ENCODE measurements at places on chromosomes 7 and 10. TPM values are rescaled to one million over a fixed set of nuclear protein-coding genes. Genes with fewer than 3 reads are reported as not detected.

The CPA1 gene
- 0.14 TPM for total RNA-seq

DNA sequence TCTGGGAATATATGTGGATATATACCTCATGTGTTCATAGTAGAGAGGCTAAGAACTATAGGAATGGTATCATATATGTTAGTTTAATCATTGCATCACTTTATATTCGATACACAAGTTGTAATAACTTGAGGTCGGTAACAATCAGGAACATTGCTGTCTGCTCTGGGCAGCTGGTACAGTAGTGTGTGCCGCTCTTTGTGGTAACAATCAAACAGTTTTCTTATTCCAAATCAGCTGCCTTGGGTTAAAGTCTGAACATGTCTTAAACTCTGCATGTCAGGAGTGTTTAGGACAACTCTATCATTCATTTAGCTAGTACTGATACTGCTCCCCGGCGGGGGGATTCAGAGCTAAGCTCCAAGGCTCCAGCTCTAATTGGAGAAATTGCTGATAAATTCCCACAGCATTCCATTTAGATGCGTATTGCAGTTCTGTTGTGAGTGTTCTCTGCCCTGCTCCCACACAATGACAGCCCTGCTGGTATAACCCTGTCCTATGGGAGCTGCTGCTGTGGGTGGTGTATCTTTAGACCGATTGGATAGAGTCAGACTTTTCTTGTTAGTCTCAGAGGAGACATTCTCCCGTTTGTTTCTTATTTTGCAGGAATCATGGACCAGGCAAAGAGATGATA lies 707.5 kb upstream of the FZD8 start:
- H3K36me3 ChIP-seq = no peaks in the 10 kb centered on the region
- DNase-seq = no peak
- no peaks in the 10 kb centered on the region for H3K4me1 ChIP-seq

GRCh38 chr10:61024856-61025201 lies 80.8 kb upstream of the RHOBTB1 start:
- H3K4me3 ChIP-seq = no peak overlapping the region
- no peaks in the 10 kb centered on the region for H3K4me1 ChIP-seq
- no peaks in the 10 kb centered on the region for H3K27me3 ChIP-seq
- no peak overlapping the region for H3K27ac ChIP-seq

DNA sequence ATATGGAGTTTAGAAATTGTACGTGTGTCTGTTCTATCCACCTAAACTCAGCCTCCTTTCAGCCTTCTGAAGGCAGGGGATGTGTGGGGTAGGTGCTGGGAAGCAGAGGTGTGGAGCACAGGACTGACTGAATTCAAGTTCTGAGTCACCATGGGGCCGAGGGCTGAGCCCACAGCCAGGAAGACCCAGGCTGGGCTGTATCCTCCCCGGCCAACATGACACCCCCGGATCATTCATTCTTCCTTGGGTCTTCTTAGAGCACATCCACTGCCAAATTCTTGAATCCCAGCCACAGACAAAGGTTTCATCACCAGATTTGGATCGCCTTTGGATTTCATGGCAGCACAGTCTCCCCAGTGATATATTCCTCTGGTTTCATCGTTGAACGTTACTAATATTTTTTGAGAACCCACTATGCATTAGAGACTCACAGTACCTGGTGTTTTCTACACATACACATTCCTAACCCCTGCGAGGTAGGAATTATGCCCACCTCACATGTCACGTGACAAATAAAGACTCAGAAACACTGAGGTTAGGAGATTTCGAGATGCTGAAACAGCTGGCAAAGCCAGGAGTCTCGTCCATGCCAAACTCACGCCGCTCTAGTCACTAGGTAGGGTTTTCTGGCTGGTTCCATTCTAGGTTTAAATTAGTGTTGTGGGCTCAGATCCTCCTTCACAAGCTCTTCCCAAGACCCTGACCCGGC lies 26.9 kb downstream of the CCDC3 start:
- no peak for DNase-seq
- H3K4me1 ChIP-seq = no peaks in the 10 kb centered on the region
- no peak overlapping the region for H3K4me3 ChIP-seq
- H3K27me3 ChIP-seq = no peaks in the 10 kb centered on the region

DNA sequence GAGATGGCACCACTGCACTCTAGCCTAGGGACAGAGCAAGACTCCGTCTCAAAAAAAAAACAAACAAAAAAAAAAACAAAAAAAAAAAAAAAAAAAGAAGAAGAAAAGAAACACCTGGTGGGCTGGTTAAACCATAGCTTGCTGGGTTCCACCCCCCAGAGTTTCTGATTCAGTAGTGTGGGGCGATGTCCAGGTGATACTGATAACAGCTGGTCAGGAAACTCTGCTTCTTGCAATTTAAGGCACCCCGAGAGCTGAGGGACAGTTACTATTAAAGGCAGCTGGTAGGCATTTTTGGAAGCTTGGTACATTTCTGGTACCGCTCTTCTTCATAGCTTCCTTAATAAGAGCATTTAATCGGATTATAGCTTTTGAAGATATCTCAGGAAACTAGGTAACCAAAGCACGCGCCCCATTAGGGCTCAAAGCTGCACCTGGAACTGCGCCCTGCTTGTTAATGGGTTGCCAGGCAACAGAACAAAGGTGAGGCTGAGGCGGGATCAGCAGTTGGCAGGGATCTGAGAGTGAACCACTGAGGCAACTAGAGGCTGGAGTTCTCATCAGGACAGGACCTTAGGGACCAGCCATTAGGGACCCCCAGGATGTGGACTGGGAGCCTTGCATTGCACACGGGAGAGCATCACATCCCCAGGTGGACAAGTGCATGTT lies 6.5 kb upstream of the SDK1 start:
- no peaks in the 10 kb centered on the region for H3K27me3 ChIP-seq
- H3K4me1 ChIP-seq = no peaks in the 10 kb centered on the region
- no peaks in the 10 kb centered on the region for H3K36me3 ChIP-seq
- no peak overlapping the region for H3K4me3 ChIP-seq
- H3K27ac ChIP-seq = no peak overlapping the region

DNA sequence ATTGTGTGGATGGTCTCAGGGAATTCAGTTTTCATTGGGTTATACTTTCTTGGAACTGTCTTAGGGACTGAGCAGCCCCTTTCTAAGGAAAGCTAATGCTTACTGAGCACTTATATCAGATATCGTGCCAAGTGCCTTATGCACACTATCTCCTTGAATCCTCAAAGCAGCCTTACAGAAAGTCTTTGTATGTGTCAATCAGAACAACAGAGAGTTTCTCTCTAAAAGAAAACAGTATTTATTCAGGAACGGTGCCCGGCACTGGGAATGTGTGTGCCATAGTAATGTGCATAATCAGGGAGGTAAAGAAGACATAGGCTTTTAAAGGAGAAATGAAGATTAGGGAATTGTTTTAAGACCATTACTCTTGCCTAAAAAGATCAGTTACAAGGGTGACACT lies 17.3 kb downstream of the ANTXRL start:
- no peaks in the 10 kb centered on the region for H3K36me3 ChIP-seq
- no peaks in the 10 kb centered on the region for H3K4me1 ChIP-seq
- H3K27ac ChIP-seq = no peak overlapping the region

GRCh38 chr7:99860281-99861127 lies 16.3 kb downstream of the OR2AE1 start:
- DNase-seq = peak; percentile 67
- H3K4me3 ChIP-seq = no peak overlapping the region
- no peak overlapping the region for H3K27ac ChIP-seq
- peaks cover 8% of the 10 kb centered on the region for H3K4me1 ChIP-seq
- H3K27me3 ChIP-seq = no peaks in the 10 kb centered on the region
- no peaks in the 10 kb centered on the region for H3K36me3 ChIP-seq

- no peaks in the 10 kb centered on the region for H3K36me3 ChIP-seq
- H3K27ac ChIP-seq = no peak overlapping the region
- H3K4me3 ChIP-seq = no peak overlapping the region
- H3K4me1 ChIP-seq = peaks cover 10% of the 10 kb centered on the region
- no peaks in the 10 kb centered on the region for H3K27me3 ChIP-seq
Observed at GRCh38 chr7:7581531-7582179, 15.0 kb downstream of the MIOS start.

Data from adrenal gland (tissue), 19 donors.